ENCODE measurements at places on chromosomes 11 and 22.

- DNase-seq, result no peak
Observed at GRCh38 chr11:113849713-113850112, 25.7 kb downstream of the USP28 start.

DNA sequence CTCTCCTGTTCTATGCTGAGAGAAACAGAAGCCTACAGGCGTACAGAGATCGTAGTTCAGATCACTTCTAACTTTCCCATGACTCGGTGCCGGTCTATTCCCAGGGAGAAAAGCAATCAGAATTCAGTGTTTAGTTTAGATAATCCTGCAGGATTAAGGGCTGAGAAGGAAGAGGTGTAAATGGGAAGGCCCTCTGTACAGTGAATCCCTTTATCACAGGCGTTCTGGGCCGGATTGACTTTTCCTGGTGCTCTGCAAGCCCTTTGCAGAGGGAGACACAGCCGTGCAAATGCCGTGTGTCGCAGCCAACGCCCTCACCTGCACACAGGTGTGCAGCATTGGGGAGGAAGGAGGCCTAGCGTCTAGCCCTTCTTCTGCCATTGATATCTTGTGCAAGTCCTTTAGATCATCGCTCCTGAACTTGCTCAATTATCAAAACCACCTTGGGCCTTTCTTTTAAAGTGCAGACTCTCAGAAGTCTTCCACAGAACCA is 90.6 kb downstream of the DSCAML1 start:
- no peak for DNase-seq

GRCh38 chr11:70680781-70681281 is 282.5 kb downstream of the CTTN start:
- no peak for DNase-seq

DNA sequence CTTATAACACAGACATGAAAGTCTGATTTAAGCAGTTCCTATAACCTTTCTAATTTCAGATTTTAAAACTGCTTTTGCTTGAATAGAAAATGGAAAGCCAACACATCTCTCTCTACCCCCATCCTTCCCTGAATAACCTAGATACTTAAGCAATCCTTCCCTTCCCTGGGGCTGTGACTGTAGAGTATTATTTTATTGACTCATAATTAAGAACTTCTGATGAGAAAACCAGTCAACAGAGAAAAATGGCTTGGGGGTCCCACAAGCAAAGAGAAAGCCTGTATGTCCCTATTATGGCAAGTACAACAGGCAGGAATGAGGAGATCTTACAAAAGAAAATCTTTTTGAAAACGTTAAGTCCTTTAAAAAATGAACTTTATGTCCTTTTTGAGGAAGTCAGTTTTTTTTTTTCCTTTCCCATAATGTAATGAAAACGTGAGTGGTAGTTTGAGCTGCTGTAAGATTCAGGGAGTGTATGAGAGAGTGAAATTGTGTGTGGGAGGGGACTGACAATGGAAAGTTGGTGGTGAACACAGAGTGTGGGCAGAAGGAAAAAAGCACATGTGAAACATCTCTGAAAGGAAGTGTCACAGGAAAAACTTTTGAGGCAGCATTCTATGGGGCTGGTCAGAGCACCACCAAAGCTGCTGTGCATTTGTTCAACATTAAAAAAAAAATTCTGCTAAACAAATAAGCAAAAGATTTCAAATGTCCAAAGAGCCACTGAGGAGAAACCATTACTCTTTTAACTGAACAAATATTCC is 154.6 kb downstream of the MAML2 start:
- DNase-seq, result no peak

- DNase-seq, result no peak
Observed at GRCh38 chr11:47378010-47378835, at the start of gene SPI1. SPI1 (minus strand) TSS chr11:47378547; CDS start chr11:47378353, 194 bp downstream.

DNA sequence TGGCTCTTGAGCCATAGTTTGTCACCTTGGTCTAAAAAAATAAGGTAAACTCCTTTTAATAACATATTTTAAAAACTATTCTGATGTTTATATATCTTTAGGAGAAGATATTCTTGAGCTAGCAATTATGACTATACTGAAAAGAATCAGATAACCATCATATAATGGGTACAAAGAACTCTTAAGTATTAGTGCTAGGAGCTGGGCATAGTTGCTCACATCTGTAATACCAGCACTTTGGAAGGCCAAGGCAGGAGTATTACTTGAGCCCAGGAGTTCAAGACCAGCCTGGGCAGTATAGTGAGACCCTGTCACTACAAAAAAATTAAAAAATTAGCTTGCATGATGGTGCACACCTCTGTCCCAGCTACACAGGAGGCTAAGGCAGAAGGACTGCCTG is 54.0 kb upstream of the B3GNT6 start:
- DNase-seq, result no peak

GRCh38 chr11:75498556-75499255 is 27.0 kb downstream of the GDPD5 start:
- no peak for DNase-seq

DNA sequence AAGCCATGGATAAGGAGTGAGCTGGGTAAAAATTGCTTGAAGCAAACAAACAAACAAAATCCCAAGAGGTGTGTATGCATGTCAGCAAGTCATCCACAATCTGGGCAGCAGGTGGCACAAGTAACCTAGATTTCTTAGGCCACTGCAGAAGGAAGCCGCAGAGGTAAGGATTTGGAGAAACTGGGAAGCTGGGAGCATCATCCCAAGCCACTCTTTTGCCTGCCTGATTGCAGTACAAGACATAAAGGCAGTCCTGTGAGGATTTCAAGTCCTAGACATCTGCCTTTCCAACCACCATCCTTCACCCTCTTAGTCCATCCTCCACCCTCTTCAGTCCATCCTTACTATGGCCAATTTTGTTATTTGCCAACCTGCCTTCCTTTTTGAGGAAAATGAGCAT is 67.2 kb upstream of the BMAL1 start:
- no peak for DNase-seq

- no peak for DNase-seq
Observed at GRCh38 chr11:18669219-18669596, 29.4 kb upstream of the TMEM86A start.

- no peak for DNase-seq
Observed at GRCh38 chr11:3021125-3021524, 29.0 kb upstream of the NAP1L4 start.

- no peak for DNase-seq
Observed at GRCh38 chr11:117613521-117613920, 183.5 kb downstream of the DSCAML1 start.

- no peak for DNase-seq
Observed at GRCh38 chr11:495537-495931, 11.5 kb downstream of the RNH1 start.

- no peak for DNase-seq
Observed at GRCh38 chr11:93444617-93445073, 98.5 kb downstream of the SMCO4 start.

DNA sequence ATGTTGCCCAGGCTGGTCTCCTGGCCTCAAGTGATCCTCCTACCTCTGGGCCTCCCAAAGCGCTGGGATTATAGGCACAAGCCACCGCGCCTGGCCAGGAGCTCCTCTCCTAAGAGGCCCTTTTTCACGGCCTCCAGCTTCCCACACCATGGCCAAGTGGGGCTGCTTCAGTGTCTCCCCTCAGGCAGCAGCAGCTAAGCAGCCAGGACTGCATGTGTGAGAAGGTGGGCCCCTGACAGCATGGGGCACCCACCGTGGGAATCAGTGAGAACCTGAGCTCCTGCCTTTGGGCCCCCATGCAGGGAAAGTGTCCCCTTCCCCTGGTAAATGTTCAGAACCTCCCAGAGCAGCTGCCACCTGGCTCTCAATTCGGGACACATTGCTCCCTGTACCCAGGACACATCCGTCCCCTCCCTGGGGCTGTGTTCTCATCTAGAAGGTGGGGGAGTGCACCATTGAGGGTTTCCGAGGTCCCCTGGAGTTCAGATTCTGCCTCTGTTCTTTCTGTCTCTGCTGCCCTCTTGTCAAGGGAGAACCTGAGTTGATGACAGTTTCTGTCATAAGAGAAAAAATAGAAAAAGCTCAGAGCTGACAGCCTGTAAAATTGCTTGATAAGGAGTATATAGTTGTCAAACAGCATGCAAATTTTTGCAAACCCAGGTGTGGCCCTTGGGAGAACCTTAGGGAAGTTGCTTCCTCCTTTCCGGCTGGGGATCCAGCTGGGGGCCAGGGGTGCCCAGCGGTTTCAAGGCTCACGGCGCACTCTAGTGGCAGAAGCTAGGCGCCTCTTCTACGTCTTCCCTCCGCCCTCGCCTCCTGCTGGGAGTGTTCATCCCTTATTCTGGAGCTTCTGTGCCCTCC is 29.7 kb downstream of the FAM83F start:
- no peak for DNase-seq

- DNase-seq, result no peak
Observed at GRCh38 chr22:30868663-30869385, 99.8 kb downstream of the MORC2 start.

DNA sequence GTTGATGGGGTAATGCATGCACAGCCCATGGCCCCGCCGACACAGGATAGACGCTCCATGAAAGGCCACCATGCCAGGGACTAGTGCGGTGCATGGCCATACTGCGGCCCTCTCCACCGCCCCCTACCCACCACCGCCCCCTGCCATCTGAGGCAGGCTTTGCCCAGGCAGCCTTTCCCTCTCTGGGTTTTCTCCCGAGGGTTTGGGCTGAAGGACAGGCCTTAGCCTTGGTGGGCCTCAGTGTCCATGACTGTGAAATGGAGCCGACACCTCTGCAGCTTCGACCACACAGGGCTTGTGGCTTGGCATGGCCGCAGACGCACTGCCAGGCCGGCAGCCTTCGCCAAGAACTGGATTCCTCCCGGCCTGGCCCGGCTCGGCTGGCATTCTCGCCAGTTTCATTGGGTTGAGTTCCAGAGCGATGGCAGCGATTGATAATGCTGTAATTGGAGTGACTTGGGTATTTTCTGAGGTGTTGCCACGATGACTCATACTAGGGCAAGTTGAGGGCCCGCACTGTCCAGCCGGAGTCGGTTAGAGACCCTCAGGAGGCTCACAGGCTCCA is 111.3 kb downstream of the WNT7B start:
- DNase-seq, result no peak

DNA sequence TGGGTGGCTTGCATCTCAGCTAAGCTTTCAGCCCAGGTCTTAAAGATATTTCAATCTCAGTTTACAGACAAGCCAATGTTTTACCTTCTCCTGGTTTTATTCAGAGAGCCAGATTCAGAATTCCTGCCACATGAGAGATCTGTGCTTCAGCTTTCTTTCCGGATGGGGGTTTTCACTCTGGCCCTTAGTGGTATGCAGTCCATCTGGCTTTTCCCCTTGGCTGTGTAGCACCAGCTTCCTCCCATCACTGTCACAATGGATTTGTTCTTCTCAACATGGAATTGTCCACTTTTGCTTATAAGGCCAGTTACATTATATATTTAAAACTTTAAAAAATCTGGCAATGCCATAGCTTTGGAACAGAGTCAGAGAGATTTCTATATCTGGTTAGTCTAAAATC is 303.9 kb downstream of the ETS1 start:
- DNase-seq, result no peak

GRCh38 chr22:48794906-48795305 is 1032.8 kb downstream of the BRD1 start:
- DNase-seq, result no peak

DNA sequence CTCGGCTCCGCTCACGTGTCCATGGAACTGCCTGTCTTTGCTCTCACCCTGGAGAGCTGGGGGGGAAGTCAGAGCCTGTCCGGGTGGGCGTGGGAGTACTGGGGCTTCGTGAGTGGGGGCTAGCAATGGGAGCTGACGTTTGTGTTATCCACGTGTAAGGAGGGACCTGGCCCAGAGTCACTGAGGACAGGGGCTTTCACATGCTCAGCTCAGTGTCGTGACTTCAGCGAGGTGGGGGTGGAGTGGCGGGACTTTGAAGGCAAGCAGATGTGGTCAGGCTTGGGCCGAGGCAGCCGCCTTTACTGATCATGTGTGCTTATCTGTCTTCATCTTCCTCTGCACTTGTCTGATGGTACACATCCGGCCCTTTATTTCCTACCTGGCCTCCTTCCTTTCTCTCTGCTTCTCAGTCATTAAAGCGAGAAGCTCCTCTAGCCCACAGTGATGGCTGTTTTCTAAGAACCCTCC is 113.1 kb upstream of the NNMT start:
- no peak for DNase-seq

- DNase-seq, result no peak
Observed at GRCh38 chr11:95816037-95816436, 25.7 kb downstream of the CEP57 start.

- no peak for DNase-seq
Observed at GRCh38 chr11:76666408-76666807, 4.1 kb downstream of the LRRC32 start.

GRCh38 chr22:42022162-42022847 is 23.7 kb downstream of the WBP2NL start:
- no peak for DNase-seq

DNA sequence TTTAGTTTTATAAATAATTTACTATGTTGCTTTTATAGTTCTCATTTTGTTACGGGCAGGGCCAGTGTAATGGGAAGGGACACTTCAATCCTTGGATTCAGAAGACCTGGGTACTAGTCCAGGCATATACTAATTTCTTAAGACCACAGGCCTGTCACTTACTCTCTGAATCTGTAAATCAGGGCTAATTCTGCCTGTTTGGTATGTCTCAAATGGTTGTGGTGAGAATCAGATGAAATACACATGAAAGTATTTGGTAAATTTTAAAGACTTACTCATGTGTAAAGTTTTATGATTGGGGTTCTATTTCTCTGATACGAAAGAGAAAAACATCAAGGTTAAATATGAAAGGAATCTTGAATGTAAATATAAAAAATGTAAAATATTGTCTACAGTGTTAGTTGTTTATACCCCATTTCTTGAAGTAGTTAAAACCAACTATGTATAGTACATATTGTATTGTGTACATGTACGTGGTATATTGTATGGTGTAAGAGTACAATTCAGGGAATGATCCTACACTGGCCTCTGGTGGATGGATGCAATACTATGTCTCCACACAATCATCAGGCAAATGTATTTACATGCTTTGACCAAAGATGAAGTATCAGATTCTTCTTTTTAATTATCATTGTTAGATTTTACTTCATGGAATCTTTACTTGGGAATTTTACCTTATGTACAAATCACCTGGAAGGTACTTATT is 24.5 kb upstream of the RAG2 start:
- no peak for DNase-seq

GRCh38 chr11:80420374-80420773 is 979.5 kb upstream of the TENM4 start:
- no peak for DNase-seq

DNA sequence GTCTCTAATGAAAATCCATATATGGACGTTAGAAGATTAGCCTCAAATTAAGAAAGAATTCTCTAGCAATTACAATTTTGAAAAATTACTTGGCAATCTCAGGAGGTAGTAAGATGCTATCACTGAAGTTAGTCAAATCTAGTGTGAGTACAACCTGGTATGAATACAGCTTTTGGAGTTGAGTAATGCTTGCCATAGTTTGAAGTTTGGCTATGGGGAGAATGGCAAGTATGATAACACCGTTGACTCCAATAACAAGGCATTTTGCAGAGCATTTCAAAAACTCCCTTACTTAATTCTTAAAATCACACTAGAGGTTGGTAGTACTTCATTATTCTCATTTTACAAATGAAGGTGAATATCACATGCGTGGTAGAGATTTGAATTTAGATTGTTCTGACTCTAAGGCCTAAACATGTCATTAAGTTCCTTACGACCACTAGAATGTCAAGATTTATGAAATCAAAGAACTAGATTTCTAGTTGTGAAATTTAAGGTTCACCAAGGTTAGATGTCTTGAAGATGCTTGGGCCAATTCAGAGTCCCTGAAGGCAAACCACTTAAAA is 355.4 kb downstream of the ETS1 start:
- no peak for DNase-seq
